Sigmoid colon (tissue), 7 donors: ENCODE measurements at places on chromosomes 16 and 17. TPM values are rescaled to one million over a fixed set of nuclear protein-coding genes. Genes with fewer than 3 reads are reported as not detected.

DNA sequence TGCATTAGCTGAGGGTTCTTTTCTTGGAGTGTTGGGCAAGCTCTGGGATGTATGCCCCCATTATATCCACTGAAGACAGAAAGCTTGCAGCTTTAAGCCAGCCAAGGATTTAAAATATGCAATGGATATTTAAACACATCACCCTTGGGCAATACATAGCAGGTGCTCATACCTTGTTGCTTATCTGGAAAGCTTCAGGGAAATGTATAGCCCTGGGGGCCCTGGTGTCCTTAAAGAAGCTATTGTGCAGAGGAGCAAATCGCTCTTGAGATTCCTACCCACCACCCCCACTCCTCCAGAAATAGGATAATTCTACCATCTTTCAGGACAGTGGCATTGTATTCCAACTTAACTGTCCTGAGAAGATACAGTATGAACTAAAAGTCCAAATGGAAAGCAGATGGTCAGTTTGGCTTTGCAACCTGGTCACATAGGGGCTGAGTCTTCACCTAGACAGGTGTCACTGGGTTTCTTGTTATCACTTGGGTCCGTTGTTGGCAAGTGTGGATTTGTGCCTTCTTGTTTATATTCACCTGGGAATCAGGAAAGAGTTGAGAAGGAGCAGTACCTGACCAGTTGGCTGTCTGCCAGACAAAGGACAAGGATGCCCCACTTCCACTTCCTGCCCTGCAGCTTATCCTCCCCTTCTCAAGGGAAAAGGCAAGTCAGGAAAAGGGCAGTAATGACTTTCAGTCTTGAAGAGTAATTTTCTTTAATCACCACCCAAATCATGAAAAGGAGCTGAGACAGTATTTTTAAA, 3.4 kb downstream of the ANKRD40CL start:
- H3K27ac ChIP-seq: peak overlapping the region; percentile 60
- no peaks in the 10 kb centered on the region for H3K27me3 ChIP-seq
- no peak for DNase-seq
- H3K4me3 ChIP-seq: peak overlapping the region; percentile 44

GRCh38 chr17:78568494-78569115, 8.6 kb downstream of the DNAH17 start:
- H3K27me3 ChIP-seq: no peaks in the 10 kb centered on the region
- H3K4me3 ChIP-seq: no peak overlapping the region
- H3K4me1 ChIP-seq: no peaks in the 10 kb centered on the region
- no peak overlapping the region for H3K27ac ChIP-seq

GRCh38 chr17:29615048-29615385, 7.7 kb downstream of the CORO6 start:
- H3K4me1 ChIP-seq: no peaks in the 10 kb centered on the region
- H3K4me3 ChIP-seq: peak overlapping the region; percentile 36
- H3K27me3 ChIP-seq: no peaks in the 10 kb centered on the region
- no peak for DNase-seq
- H3K27ac ChIP-seq: peak overlapping the region; percentile 69

The KRTAP4-4 gene
- total RNA-seq: not detected

DNA sequence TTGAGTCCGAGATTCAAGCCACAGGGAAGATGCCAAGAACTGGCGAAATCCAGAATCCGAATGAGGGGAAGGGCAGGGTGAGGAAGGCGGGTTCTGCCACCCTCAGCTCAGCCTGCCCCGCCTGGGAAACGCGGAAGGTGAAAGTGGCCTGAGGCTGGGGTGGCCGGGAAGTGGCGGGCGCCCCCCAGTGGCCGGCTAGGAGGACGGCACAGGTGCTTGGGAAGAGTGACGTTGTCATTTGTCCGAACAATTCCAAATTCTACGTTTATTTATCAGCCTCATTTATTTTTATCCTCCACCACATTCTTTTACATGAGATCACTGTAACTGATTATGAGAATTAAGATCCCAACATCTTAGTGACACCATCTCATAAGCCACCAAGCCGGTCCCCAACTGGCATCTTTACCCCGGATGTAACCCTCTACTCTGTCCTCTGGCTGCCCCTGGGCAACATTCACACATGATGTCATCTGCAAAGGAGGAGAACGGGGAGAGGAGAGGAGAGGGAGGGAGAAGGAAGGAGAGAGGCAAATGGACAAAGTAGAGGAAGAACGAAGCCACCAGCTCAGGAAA, 21.3 kb downstream of the SRCIN1 start:
- no peak overlapping the region for H3K27ac ChIP-seq
- peaks cover 18% of the 10 kb centered on the region for H3K4me1 ChIP-seq
- DNase-seq: peak; percentile 78
- H3K36me3 ChIP-seq: no peaks in the 10 kb centered on the region
- no peak overlapping the region for H3K4me3 ChIP-seq

- H3K36me3 ChIP-seq: peaks cover 24% of the 10 kb centered on the region
- H3K4me1 ChIP-seq: no peaks in the 10 kb centered on the region
- H3K27me3 ChIP-seq: no peaks in the 10 kb centered on the region
- H3K4me3 ChIP-seq: no peak overlapping the region
- no peak overlapping the region for H3K27ac ChIP-seq
- DNase-seq: no peak
Measured at GRCh38 chr16:88596483-88596882, 26.3 kb downstream of the ZC3H18 start.

- no peaks in the 10 kb centered on the region for H3K27me3 ChIP-seq
- no peaks in the 10 kb centered on the region for H3K36me3 ChIP-seq
- DNase-seq: peak; percentile 85
- peaks cover 5% of the 10 kb centered on the region for H3K4me1 ChIP-seq
- peak overlapping the region; percentile 44 for H3K27ac ChIP-seq
Measured at GRCh38 chr16:31868691-31869167, 4.9 kb upstream of the ZNF267 start.

GRCh38 chr16:47567321-47567720, 106.2 kb downstream of the PHKB start:
- no peaks in the 10 kb centered on the region for H3K27me3 ChIP-seq
- no peak overlapping the region for H3K4me3 ChIP-seq
- no peaks in the 10 kb centered on the region for H3K4me1 ChIP-seq
- H3K27ac ChIP-seq: no peak overlapping the region
- H3K36me3 ChIP-seq: no peaks in the 10 kb centered on the region

DNA sequence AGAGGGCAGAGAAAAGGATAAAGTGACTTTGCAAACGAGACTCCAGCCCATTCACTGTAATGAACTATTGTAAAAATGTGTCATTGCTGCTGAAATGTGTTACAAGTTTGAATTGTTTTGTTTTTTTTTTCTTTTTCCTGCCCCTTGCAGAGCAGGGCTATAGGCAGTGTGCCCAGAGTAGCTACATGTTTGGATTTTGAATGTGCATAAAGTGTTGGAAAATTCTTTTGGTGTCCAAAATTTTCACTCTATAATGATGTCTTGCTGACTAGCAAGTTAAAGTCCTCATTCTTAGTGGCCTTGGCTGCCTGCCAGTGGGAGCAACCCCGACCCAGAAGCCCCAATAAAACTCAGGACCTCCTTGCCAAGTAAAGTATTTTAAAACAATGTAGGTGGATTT, 66.5 kb downstream of the IGF2BP1 start:
- H3K27me3 ChIP-seq: no peaks in the 10 kb centered on the region
- no peak overlapping the region for H3K4me3 ChIP-seq
- no peaks in the 10 kb centered on the region for H3K36me3 ChIP-seq
- DNase-seq: no peak
- H3K27ac ChIP-seq: no peak overlapping the region

DNA sequence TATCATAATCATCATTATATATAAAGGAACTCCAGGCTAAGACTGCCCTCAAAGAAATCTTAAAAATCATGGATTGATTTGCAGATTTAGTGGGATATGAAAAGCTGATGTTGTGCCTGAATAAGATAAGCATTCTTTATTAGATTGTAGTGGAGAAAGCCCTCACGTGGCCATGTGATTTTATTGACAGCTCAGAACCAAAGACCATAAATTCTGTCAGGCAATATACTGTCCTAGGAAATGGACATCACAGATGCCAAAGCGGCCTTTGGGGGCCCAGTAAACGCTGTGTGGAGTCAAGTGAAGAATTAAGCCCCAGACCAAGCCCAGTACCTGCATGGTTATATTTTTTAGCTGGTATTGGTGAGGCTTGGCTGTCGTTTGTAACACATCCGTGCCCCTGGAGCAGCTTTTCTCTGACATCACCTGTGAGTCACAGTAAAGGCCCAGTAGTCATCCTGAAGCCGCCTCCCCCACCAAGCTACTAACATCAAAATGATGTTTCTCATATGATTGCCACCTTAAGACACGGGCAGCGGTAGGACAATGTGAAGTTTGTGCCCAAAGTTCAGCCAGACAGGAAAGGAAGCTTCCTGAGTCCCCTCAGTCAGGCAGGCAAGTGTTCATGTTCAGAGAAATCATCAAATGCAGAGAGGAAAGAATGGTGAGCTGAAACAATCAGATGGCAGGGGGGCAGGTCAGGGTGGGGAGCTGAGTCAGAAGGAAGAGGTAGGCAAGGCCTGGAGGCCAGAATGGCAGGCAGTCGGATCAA, 209.4 kb downstream of the IRX3 start:
- H3K4me3 ChIP-seq: no peak overlapping the region
- no peak overlapping the region for H3K27ac ChIP-seq
- no peaks in the 10 kb centered on the region for H3K36me3 ChIP-seq
- H3K27me3 ChIP-seq: no peaks in the 10 kb centered on the region

The KRTAP1-5 gene
- total RNA-seq: not detected

The SLC38A8 gene
- total RNA-seq: not detected

- H3K27ac ChIP-seq: no peak overlapping the region
- no peaks in the 10 kb centered on the region for H3K27me3 ChIP-seq
- no peak for DNase-seq
- H3K36me3 ChIP-seq: no peaks in the 10 kb centered on the region
- no peak overlapping the region for H3K4me3 ChIP-seq
Measured at GRCh38 chr17:37710344-37710886, 34.4 kb downstream of the HNF1B start.

The FOXF1 gene
- total RNA-seq: 68.6 TPM

GRCh38 chr17:76940738-76941350, 72.6 kb downstream of the MGAT5B start:
- H3K36me3 ChIP-seq: no peaks in the 10 kb centered on the region
- no peak overlapping the region for H3K27ac ChIP-seq
- no peaks in the 10 kb centered on the region for H3K4me1 ChIP-seq
- DNase-seq: no peak

DNA sequence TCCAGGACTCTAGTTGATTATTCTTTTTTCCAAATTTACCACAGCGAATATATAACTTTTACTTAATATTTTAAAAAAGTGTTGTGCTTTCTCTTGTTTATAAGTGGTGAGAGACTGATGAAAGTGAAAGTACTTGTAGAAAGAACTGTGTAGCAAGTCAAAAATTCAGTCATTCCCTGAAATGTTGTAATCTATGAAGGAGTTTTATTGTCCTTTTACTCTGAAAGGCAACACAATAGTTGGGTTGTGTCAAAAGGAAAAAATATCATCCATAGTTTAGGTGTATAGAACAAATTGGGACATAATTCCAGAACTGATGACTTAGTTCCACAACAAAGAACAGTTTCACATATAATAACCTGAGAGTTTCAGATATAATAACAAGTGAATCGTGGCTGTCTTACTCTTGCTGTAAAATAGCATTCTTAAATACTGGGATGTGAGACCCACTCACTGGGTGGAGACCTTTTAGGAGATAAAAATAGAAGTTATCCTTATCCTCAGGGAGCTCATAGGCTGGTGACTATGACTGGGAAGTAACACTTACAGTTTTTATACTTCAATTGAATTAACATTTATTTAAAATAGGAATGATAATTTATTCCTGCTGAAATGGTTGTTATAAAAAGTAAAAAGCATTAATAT, 20.6 kb downstream of the CYB5B start:
- H3K4me3 ChIP-seq: peak overlapping the region; percentile 35
- peaks cover 7% of the 10 kb centered on the region for H3K36me3 ChIP-seq
- no peak for DNase-seq
- H3K27ac ChIP-seq: peak overlapping the region; percentile 82
- no peaks in the 10 kb centered on the region for H3K27me3 ChIP-seq
- no peaks in the 10 kb centered on the region for H3K4me1 ChIP-seq

The CHST6 gene
- 2.5 TPM for total RNA-seq

The PRSS36 gene
- total RNA-seq: 0.83 TPM

The HELZ gene
- 47.2 TPM for total RNA-seq

DNA sequence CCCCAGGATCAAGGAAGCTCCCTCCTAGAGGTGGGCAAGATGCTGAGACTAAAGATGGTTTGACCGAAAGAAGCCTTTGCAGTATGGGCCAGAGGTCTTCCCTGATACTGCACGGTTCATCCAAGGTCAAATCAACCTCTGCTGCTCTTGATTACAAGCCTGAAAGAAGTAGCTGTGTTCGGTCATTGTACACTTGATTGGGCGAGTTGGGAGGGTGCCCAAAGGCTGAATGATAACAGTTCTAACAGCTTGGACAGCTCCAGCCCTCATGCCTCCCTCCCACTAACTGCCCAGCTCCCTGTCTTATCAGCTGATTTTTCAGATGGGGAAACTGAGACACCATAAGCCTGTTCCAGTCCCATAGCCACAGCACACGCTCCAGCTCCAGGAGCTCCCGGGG, 42.8 kb downstream of the ABCC12 start:
- H3K27ac ChIP-seq: no peak overlapping the region
- no peaks in the 10 kb centered on the region for H3K4me1 ChIP-seq
- H3K27me3 ChIP-seq: no peaks in the 10 kb centered on the region
- no peaks in the 10 kb centered on the region for H3K36me3 ChIP-seq

GRCh38 chr17:78748048-78748729, 33.9 kb downstream of the CYTH1 start:
- H3K36me3 ChIP-seq: no peaks in the 10 kb centered on the region
- H3K4me3 ChIP-seq: no peak overlapping the region
- peak overlapping the region; percentile 72 for H3K27ac ChIP-seq
- H3K27me3 ChIP-seq: no peaks in the 10 kb centered on the region

The MBTD1 gene
- total RNA-seq: 12.5 TPM

DNA sequence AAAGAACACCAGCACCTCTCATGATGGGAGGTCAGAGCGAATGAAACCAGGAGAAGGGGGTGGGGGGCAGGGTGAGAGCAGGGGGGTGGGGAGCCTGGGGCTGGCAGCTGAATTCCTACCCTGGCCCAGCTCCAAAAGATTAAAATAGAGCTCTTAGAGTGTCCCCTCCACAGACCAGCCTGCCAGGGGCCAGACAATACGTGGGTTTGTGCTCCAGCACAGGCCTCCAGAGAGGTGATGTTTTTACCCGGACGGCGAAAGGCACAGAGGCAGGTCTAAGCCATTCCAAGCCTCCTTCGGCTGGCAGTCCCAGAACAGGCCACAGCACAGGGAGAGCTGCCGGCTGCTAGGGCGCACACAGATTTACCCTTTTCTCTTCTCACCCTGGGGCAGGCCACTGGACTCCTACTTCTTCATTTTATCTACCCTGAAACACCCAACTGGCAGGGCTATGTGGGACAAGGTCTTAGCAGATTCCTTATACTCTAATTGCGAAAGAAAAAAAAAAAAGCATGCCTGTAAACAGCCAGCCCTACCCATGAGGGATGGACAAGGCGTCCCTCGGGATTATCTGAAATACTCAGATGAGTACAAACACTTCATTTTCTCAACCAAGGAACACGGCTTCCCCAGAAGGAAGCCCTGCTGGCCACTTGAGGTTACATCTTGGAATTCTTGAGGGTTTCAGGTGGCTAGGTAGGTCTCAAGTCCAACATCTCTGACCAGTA, 71.9 kb upstream of the NOG start:
- H3K27ac ChIP-seq: no peak overlapping the region
- no peaks in the 10 kb centered on the region for H3K4me1 ChIP-seq
- DNase-seq: no peak
- no peaks in the 10 kb centered on the region for H3K36me3 ChIP-seq
- H3K27me3 ChIP-seq: no peaks in the 10 kb centered on the region
- H3K4me3 ChIP-seq: no peak overlapping the region

GRCh38 chr16:88623858-88624257, 14.5 kb upstream of the IL17C start:
- peaks cover 61% of the 10 kb centered on the region for H3K36me3 ChIP-seq
- H3K27me3 ChIP-seq: no peaks in the 10 kb centered on the region
- no peak overlapping the region for H3K27ac ChIP-seq
- H3K4me1 ChIP-seq: no peaks in the 10 kb centered on the region
- no peak overlapping the region for H3K4me3 ChIP-seq
